ELR (cell line): ENCODE measurements at places on chromosomes 3 and 15.

GRCh38 chr15:38414357-38414756 lies 39.6 kb upstream of the FAM98B start:
- peak; percentile 75 for DNase-seq

DNA sequence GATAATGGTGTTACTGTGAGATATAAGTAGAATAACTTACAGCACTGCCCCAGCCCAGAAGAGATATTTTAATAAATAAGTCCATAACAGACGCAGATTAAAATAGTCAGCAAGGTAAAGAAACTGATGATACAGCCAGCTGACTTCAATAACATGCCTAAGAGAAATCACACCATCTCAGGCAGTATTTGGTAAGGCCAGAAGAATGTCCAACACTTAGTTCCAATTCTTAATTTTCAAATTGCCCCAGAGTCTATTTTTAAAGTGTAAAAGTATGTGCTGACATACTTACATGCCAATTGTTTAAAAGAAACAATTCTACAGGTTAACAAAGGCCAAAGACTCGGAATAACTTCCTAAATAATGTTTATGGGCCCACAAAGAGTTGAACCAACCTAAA lies 1.6 kb downstream of the GNB4 start:
- DNase-seq = peak; percentile 33

GRCh38 chr3:129795186-129796010 lies 98.1 kb downstream of the TMCC1 start:
- DNase-seq = peak; percentile 81

- DNase-seq = no peak
These were observed 21.1 kb downstream of the CTSH start for GRCh38 chr15:78923480-78924360.

DNA sequence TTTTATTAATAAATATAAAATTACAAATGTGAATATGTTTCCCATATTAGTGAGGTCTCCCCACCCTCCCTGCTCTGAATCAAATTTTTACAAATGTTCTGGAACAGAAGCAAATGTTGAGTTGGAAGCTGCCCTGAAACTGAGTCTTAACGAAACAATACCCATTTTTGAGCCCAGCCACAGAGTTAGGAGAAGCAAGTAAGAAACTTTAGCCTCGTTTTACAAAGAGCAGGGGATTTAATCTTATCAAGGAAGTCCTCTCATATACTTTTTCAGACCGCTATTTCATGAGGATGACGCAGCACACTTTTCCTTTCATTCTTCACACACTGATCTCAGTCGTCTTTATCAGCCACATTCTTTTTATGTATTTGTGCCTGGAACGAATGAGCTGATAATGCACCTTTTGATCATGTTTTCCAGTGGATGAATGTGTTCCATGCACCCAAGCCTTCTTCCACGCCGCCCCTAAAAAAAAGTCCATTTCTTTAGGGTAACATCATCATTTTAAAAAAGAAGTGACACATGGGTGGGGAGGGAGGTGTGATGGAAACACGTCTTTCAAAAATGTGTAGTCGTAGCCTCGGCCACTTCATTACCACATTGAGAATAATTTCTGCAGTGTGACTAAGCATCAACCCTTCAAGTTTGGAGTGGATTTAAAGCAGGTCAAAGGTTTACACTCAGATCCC lies 48.1 kb downstream of the SETMAR start:
- DNase-seq = no peak

GRCh38 chr3:34013818-34014570 lies 215.6 kb downstream of the PDCD6IP start:
- no peak for DNase-seq

DNA sequence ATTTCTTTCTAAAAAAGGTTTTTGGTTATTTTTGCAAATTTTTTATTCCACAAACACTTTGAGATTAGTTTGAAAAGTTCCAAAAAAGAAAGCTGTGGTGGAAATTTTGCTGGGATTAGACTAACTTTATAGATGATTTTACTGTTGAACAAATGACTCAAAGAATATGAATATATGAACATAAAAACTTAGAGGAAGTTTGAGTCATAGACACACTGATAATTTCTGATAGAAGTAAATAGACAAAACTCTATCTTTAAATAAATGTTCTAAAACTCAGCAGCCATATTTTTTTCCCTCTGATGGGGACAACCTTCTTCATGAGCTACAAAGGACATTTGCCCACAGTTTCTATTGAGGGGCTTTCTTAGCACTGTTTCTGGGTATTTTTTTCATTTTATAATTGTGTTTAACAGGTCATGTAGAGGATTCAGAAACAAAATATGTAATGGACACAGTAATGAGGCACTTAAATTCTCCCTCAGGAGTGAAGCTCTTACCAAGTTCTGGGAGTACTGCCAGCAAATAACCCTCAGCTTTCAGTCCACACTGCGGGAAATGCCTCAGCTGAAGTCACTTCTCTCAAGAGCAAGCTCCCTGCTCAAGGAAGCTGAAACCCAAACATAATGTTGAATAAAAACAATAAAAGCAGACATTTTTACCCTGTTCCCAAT lies 157.6 kb downstream of the NFKBIZ start:
- DNase-seq = peak; percentile 88

DNA sequence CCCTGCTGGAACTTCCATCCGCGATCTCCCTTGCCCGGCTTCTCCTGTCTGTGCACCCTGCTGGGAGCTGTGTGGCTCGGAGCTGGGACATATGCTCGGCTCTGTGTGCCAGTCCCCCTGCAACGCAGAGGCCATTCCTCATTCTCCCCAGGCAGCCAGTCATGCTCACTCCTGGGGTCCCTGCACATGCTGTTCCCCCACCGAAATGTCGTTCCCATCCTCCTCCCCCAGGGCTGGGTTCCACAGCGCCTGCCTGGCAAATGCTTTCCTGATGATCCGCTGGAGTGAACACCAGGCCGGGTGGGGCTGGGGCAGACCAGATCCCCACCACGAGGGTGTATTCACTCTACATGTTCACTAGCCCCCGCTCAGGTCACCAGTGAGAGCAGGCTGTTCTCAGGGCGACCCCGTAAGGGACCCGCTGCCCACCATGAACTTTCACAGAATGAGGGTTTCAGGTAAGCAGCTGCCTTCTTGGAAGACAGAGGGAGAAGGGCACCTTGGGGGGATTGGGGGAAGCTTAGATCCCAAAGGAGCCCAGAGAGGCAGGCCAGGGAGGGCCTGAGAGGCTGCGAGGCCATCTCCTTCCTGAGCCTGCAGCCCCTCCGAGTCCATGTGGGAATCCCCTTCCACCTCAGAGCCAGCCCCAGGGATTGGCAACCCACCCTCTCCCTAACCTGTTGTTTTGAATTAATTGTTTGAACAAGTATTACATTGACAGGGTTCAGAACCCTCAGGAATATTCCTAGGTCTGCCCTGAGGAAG lies 88.7 kb upstream of the IQSEC1 start:
- DNase-seq = no peak

DNA sequence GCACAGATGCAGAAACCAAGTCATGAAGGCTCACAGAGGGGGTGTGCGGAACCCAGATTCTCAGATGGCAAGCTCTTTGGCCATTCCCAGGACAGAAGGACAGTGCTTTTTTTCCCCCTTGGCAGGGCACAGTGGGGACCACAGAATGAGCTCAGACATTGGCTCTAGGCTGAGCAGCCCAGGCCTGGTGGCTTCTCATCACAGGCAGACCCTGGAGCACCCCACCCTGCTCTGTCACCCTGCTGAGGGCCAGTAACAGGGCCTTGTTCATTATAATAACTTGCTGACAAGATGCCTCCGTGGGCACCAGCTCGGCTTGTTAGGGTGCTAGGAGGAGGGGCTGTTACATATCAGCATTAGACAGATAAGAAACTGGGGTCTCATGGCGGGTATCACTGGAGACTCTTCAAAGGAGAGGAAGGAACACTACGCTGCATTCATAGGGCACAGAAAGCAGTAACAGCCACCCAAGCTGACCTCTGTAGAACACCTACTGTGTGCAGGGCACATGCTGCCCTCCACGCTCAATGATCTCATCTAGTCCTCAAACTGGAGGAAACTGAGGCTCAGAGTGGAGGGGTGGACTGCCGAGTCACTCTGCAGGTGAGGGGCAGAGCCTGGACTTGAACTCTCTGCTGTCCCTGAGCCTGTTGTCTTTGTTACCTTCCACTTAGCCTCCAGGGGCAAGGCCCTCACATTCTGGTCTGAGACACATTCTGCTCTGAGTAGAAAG lies 69.9 kb upstream of the SEC13 start:
- no peak for DNase-seq

GRCh38 chr15:39454189-39454986 lies 126.5 kb upstream of the THBS1 start:
- DNase-seq = no peak
